ENCODE measurements at places on chromosomes 2 and 18. TPM values are rescaled to one million over a fixed set of nuclear protein-coding genes. Genes with fewer than 3 reads are reported as not detected.

- no peak overlapping the region for H3K27ac ChIP-seq
- no peaks in the 10 kb centered on the region for H3K36me3 ChIP-seq
- H3K4me3 ChIP-seq, result no peak overlapping the region
- no peaks in the 10 kb centered on the region for H3K27me3 ChIP-seq
- no peak for DNase-seq
- H3K4me1 ChIP-seq, result no peaks in the 10 kb centered on the region
Observed at GRCh38 chr2:152078662-152079061, 20.2 kb downstream of the CACNB4 start.

GRCh38 chr2:128628206-128628605 is 309.5 kb upstream of the HS6ST1 start:
- H3K4me3 ChIP-seq, result no peak overlapping the region
- H3K27me3 ChIP-seq, result peaks cover 63% of the 10 kb centered on the region
- H3K4me1 ChIP-seq, result peaks cover 28% of the 10 kb centered on the region
- DNase-seq, result peak; percentile 14
- H3K36me3 ChIP-seq, result no peaks in the 10 kb centered on the region
- H3K27ac ChIP-seq, result no peak overlapping the region

- H3K27ac ChIP-seq, result no peak overlapping the region
Observed at GRCh38 chr2:85504778-85505261, 34.1 kb upstream of the MAT2A start.

DNA sequence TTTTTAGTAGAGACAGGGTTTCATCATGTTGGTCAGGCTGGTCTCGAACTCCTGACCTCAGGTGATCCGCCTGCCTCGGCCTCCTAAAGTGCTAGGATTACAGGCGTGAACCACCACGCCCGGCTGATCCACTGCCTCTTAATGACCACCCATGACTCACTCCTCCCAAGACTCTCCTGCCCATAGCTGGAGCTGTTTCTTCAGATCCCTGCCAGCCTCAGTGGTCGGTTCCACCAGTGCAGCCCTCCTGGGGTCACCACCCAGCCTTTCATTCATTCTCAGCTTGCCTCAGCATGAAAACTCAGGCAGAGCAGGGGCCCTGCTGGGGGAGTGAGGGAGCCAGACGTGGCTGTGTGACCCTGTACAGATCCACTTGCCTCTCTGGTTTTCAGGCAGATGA is 12.5 kb downstream of the KCNIP3 start:
- no peak overlapping the region for H3K4me3 ChIP-seq
- H3K4me1 ChIP-seq, result no peaks in the 10 kb centered on the region

GRCh38 chr2:197838036-197838435 is 33.6 kb downstream of the PLCL1 start:
- no peaks in the 10 kb centered on the region for H3K36me3 ChIP-seq
- no peaks in the 10 kb centered on the region for H3K27me3 ChIP-seq
- peaks cover 15% of the 10 kb centered on the region for H3K4me1 ChIP-seq
- peak overlapping the region; percentile 74 for H3K27ac ChIP-seq

DNA sequence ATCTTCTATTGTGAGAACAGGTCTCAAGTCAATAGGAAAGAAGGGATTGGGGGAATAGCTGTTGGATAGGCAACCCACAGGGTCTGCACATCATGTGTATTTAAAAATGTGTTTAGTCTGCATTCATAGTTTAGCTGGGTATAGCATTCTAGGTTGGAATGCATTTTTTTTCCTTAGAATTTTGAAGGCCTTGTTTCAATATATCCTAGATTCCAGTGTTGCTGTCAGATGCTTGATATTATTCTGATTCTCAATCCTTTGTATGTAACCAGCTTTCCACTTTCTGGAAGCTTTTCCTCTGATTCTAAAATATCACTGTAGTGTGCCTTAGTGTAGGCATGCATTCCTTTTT is 9.0 kb upstream of the ATP8B1 start:
- no peak overlapping the region for H3K4me3 ChIP-seq
- no peak overlapping the region for H3K27ac ChIP-seq
- H3K36me3 ChIP-seq, result peaks cover 6% of the 10 kb centered on the region
- peaks cover 38% of the 10 kb centered on the region for H3K27me3 ChIP-seq
- no peaks in the 10 kb centered on the region for H3K4me1 ChIP-seq
- no peak for DNase-seq

CCDC85A gene
- not detected for total RNA-seq

CD207 gene
- not detected for total RNA-seq

GCG gene
- total RNA-seq, result not detected

CYS1 gene
- total RNA-seq, result 0.14 TPM
